ENCODE measurements at places on chromosomes 2 and 18.

DNA sequence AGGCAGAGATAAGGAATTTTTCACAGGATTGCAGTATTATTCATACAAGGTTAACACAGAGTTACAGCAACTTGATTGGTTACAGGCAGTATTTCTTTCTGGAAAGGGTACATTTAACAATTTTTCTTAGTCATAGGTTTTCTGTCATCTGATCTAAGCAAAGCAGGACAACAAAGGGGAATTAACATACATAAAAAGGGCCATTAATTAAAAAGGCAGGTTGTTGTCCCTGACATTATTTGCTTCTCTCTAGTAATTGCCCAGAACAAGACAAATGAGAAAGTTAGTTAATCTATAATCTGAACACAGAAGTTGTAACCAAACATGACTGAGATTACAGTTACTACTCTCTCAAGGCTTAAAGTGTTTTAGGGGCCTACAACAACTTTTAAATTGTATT lies 291.4 kb upstream of the LRRTM4 start:
- no peak for DNase-seq

- DNase-seq: no peak
Measured at GRCh38 chr2:202193881-202194353, 44.5 kb downstream of the SUMO1 start.

GRCh38 chr2:223488814-223489213 lies 113.3 kb downstream of the SCG2 start:
- no peak for DNase-seq

GRCh38 chr2:215577356-215577755 lies 141.5 kb upstream of the FN1 start:
- no peak for DNase-seq

DNA sequence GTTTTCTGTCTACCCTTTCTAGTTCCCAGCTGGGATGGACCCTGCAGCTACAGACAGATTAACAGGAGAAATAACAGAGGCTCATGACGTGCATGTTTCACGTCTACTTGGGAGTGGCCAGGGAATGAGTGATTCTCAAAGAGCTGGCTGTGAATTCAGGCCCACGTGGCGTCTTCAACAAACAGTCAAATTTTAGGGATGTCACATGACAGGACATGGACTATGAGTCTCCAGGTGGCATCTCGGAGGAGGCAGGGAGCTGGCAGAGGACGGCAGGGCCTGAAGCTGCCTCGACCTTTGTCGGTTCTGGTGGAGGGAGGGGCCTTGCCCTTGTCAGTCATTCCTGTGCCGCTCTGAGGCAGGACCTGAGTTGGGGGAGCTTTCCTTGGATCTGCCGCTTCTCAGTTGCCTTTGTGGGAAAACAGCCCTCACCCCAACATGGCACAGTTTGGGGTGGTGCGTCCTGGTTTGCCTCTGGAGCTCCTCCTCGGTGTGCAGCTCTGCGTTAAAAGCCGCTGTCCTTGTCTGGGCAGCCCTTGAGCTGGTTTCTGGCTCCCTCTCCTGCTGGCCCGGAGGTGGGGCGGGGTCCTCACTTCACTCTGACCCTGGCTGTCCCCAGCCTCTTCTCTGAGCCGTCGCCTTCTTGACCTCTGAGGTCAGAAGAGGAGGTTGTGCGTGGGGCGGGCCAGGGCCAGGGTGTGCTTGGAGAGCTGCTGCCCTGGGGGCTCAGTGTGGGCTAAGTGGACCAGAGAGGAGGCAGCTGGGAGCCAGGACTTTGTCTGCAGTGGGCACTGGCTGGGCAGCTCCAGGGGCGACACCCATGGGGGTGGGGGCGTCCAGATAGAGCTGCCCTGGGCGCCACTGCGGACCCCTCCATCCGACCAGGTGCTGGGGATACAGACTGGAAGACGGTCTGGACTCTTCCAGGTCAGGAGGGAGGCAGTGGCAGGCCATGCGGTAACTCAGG lies 12.1 kb upstream of the GAL3ST2 start:
- no peak for DNase-seq

GRCh38 chr2:197294260-197294659 lies 16.3 kb downstream of the ANKRD44 start:
- DNase-seq: no peak

DNA sequence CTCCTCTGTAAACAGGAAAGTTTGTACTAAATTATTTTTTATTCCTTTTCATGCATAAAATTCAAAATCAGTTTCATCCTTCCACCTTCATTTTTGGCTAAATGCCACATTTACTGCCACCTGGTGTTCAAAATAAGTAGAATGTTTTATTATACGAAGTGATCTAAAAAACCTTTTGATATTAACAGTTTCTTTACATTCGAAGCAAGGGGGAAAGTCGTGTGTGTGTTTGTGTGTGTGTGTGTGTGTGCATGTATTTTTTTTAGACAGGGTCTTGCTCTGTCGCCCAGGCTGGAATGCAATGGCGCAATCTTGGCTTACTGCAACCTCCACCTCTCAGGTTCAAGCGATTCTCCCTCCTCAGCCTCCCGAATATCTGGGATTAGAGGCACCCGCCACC lies 9.0 kb upstream of the SCN9A start:
- no peak for DNase-seq

DNA sequence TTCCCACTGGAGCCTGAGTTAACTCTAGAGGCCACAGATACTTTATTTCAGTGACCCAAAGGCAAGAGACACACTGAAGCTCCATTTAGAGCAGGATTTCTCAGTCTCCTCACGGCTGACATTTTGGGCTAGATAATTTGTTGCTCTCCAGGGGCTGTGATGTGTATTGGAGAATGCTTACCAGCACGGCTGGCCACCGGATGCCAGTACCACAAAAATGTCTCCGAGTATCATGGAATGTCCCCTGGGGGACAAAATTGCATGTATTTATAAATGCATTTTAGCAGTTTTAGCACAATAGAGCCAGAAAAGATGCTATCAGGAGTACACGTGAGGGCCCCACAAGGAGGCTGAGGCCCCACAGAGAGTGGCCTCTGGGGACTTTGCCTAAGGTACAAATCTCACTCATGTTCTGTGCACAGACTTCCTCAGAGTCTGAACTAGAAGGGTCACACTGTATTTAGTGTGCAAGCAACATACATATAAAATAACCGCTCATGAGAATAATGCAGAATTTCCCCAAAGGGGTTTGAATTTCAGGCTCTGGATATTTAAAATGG lies 20.5 kb upstream of the DCC start:
- DNase-seq: no peak

DNA sequence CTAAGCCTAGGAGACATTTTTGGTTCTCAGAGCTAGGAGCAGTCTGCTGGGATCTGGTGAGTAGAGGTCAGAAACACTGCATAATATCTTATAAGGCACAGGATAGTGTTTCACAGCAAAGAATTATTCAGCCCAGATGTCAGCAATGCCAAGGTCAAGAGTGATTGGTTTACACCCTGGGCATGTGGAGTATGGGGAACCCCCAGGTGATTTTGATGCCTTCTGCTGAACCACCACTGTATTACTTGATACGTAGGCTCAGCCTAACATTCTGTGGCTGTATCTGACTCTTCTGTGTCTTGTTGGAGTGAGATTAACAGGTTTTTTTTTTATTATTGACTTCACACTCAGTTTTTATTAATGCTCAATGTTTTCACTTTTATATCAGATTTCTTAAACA lies 6.0 kb downstream of the DDX18 start:
- DNase-seq: no peak

- DNase-seq: no peak
Measured at GRCh38 chr18:40534723-40535122, 1420.3 kb upstream of the PIK3C3 start.

DNA sequence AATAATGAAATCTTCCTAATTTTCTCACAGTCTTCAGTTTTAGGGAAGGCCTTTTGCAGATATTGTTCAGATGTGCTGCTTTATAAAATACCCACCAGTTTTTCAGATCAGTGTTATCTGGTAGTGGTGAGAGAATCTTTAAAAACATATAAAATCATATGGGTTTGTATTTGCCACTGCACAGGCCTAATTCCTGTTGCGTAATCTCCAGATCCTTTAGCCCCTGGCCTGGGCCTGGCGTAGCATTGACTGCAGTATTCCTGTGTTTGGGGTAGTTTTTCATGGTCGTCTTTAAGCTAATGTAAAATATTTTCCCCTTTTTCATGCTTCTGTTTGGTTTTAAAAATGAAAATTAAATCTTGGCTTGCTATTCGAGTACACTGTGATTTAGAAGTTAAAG lies 43.2 kb downstream of the TSHZ1 start:
- no peak for DNase-seq
